ENCODE measurements at places on chromosomes 1 and 21. TPM values are rescaled to one million over a fixed set of nuclear protein-coding genes. Genes with fewer than 3 reads are reported as not detected.

SMYD3 gene
- total RNA-seq = 19.1 TPM

FLVCR1 gene
- total RNA-seq = 9.5 TPM

DNA sequence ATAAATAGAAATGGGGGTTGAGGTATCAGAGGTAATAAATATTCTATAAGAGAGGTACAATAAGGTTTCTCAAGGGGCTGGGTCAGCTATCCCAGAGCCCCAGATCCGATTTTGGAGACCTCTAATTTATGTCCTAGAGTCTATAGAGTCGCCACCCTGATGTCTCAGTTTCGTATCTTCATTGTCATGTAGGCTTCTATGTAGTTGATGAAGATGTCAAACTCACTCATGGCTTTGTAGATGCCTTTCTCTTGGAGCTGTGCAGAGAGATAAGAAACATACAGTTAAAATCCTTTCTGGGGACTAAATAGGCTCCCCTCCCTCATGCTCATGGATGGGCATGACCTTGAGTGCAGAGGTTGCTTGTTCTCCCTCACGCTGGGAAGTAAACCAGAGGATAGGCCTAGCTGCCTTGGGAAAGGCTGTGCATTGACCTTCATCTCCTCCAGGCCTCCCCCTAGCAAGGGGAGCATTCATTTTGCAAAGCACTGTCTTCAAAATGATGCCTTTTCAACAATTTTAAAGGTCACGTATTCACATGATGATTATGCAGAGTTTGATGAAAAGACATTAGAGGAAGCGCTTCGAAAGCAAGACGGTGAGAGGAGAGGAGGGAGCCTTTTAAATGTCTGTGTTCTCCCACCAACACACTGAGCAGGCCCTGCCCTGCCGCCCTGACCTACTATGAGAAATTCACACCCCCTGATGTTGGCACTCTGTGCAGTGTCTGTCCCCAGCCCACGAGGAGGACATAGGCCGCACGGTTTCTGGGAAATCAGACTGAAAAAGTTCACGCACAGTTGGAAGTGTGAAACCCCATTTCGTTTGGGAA, 1.9 kb upstream of the IL19 start:
- H3K4me3 ChIP-seq = peak overlapping the region; percentile 60
- no peak for DNase-seq
- peaks cover 5% of the 10 kb centered on the region for H3K36me3 ChIP-seq
- peaks cover 39% of the 10 kb centered on the region for H3K27me3 ChIP-seq
- H3K27ac ChIP-seq = no peak overlapping the region
- peaks cover 97% of the 10 kb centered on the region for H3K4me1 ChIP-seq

DNA sequence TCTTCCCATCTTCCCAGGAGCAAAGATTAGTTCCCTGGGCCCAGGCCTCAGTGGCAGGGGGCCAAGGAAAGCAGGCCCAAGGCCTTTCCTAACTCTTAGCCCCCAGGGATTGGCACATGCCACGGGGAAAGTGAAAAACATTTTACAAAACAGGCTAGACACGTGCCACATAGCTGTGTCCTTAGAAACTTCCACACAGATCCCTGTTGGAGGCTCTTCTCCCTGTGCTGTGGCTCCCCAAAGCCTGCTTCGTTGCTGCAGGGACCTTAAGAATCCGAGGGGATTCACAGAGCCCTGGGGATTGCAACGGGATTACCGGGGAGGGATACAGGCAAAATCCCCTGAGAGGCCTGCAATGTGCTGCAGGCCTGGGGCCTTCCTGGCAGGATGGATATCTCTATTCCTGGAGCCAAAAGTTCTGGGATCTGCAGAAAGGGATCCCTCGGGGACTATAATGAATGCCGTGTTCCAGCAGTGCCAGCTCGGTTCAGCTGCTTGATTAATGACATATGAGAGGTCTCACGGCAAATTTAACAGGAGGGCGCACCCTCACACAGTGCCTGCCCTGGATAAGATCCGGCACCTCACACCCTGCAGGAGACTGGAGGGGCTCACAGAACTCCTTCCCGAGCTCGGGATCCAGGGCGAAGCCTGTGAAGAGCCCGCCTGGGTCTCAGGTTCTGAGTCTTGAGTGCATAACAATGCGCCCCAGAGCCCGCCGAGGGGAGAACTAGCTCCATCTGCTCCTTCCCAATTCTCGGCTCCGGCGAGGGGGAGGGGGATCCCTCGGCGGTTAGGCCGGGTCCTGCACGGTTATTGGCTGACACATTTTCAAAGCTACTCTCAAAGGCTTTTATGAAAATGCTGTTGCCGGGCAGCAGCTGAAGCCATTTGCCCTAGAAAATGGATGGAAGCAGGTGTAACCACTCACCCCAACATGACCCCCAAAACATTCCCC, 15.3 kb upstream of the RGS8 start:
- no peaks in the 10 kb centered on the region for H3K4me1 ChIP-seq
- peaks cover 47% of the 10 kb centered on the region for H3K27me3 ChIP-seq
- DNase-seq = no peak
- no peaks in the 10 kb centered on the region for H3K36me3 ChIP-seq
- H3K4me3 ChIP-seq = no peak overlapping the region

DNA sequence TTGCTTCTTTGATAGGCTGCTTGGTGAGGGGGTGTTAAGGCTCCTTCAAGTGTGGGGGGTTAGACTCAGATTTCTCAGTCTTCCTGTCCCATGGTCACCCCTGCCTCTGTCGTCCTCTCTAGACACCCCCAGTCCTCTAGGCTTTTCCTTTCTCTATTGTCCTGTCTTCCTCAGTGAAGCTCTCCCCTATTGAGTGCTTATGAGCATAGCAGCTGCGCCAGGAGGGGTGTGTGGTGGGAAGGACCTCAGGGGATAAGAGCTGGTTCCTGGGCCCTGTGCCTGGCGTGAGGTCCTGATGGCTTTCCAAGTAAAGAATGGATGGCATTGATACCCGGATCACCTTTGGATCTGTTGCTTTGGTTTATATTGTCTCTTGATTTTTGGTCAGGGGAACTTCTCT, 69.1 kb downstream of the DIP2A start:
- no peak overlapping the region for H3K4me3 ChIP-seq
- H3K27me3 ChIP-seq = no peaks in the 10 kb centered on the region
- no peak for DNase-seq
- H3K36me3 ChIP-seq = peaks cover 9% of the 10 kb centered on the region

- no peak overlapping the region for H3K4me3 ChIP-seq
- H3K4me1 ChIP-seq = no peaks in the 10 kb centered on the region
- no peaks in the 10 kb centered on the region for H3K27me3 ChIP-seq
- no peak overlapping the region for H3K27ac ChIP-seq
- no peak for DNase-seq
Measured at GRCh38 chr1:106755682-106756406, 300.6 kb upstream of the PRMT6 start.

Measured in activated T-cell treated with anti-CD3 and anti-CD28 coated beads, Interleukin-2, amount 50 U/mL, for 72 hours (primary cell).